ENCODE measurements at places on chromosomes 6 and 20.
A peak's percentile ranks its signal among the peaks of the same experiment; 100 is the strongest.

DNA sequence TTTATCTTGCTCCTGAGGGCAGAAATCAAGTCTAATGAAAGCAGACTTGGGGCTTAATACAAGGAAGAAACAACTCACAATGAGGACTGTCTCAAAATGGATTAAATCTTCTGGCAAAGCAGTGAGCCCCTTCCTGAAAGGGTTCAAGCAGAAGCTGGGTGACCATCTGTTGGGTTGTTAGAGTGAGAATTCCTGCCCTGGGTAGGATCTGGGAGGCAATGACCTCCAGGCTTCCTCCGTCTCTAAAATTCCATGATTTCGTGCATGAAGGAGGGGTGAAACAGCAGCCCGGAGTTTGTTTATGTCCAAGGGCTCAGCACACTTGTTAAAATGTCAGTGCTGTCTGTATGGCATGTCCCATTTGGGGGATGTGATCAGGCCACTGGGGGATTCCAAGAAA is 64.0 kb upstream of the KCNK16 start:
- no peak for DNase-seq

- DNase-seq: no peak
Observed at GRCh38 chr6:167589615-167589940, 237.1 kb upstream of the AFDN start.

- DNase-seq: no peak
Observed at GRCh38 chr6:31383149-31383548, 20.2 kb upstream of the MICA start.

DNA sequence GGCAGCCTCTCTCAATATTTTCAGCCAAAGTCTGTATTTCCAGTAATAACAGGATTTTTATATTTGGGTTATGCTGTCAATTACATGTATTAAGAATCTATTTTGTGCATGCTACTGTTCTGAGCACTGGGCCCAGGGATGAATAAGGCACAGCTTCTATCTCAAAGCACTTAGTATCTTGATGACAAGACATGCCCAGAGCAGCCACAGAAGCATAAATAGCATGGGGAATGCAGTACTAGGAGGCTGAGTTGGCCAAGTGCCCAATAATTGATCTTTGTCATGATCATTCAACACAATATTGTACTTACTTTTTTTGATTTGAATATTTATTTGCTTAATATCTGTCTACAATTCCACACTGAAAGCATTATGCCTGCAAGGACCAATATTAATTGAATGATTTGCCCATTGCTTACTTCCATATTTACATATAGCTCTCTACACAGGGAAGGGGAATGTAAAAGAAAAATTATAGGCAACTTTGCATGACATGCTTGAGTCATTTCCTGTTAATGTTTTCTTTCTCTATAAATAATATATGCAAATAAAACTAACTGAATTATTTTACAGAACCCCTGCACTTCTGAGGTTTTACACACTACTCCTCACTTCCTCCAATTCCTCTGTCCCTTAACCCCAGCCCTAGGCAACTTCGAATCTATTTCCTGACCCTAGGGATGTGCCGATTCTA is 298.9 kb upstream of the BMP2 start:
- no peak for DNase-seq

- no peak for DNase-seq
Observed at GRCh38 chr6:49454787-49455709, 8.0 kb downstream of the MMUT start.

DNA sequence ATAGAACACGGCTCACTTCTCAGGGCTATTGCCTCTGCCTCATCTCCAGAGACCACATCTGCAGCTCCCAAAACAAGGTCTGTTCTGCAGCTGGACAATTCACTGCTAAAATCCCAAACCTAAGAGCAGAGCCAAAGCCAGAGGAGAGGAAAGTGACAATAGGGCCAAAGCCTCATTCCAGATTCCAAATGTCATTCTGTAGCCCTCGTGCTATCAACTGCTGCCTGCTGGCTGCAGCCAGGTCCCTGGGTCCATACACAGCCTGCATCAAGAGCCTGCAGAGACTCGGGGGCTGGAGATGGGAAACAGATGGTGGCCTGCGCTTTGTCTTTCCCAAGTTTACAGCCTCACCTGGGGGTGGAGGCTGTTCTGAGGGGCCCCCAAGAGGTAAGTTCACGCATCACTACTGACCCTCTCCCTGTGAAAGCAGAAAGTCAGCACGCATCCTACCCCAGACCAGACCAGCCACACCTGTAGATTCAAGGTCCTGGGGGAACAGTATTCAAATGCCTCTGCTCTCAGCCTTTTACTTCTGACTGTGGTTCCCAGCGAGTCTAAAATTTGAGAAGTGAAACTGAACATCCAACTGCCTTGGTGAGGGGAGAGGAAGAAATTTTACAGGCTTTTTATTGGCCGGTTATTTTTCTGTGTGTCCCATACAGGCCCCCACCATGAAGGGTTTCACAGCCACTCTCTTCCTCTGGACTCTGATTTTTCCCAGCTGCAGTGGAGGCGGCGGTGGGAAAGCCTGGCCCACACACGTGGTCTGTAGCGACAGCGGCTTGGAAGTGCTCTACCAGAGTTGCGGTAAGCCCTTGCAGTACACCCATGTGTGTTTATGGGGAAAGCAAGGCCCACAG is at the start of gene LY86:
Gene LY86 (plus strand): TSS at position 657 of the 860 bp plus-strand sequence. CDS start 15 bp downstream, at position 672.
- DNase-seq: peak; percentile 27

GRCh38 chr20:45014671-45015415 is 48.5 kb downstream of the STK4 start:
- no peak for DNase-seq

DNA sequence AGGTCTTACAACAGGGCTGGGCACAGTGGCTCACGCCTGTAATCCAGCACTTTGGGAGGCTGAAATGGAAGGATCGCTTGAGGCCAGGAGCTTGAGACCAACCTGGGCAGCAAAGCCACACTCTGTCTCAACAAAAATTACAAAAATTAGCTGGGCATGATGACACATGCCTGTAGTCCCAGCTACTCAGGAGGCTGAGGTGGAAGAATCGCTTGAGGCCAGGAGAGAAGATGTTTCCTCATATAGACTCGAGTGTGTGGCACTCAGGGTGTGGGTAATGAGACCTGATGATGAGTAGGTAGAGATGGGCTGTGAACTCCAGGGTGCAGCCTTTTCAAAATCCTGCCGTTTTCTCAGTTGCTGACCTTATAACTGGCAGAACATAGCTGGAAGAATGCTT is 125.3 kb upstream of the FOXO3 start:
- no peak for DNase-seq

DNA sequence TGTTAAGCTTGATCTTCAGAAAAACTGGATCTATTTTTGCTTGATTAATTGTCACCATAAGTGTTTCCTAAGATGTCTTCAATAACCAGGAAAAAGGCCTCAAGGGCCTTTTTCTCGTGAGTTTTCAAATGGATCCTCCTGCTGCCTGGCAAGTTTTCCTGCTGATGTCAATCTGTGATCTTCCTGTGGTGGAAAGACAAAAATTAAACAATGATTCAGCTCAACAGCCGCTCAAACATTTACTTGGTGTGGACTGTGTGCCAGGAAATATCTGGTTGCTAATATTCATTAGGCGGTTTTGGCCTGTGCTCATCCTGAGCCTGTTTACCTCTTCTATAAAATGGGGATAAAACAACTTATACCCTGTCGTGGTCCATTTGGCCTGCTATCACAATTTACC is 35.4 kb upstream of the SSTR4 start:
- DNase-seq: no peak

- DNase-seq: peak; percentile 42
Observed at GRCh38 chr20:62536871-62537401, 61.1 kb upstream of the GATA5 start.

GRCh38 chr6:66849843-66850242 is 1142.8 kb upstream of the EYS start:
- DNase-seq: no peak

GRCh38 chr6:53815381-53816119 is 20.7 kb downstream of the LRRC1 start:
- no peak for DNase-seq

- no peak for DNase-seq
Observed at GRCh38 chr20:62117658-62118057, 4.6 kb upstream of the LSM14B start.

GRCh38 chr6:49966334-49966733 is 2.4 kb upstream of the DEFB114 start:
- DNase-seq: no peak

- DNase-seq: no peak
Observed at GRCh38 chr6:38088829-38089228, 269.3 kb downstream of the ZFAND3 start.

DNA sequence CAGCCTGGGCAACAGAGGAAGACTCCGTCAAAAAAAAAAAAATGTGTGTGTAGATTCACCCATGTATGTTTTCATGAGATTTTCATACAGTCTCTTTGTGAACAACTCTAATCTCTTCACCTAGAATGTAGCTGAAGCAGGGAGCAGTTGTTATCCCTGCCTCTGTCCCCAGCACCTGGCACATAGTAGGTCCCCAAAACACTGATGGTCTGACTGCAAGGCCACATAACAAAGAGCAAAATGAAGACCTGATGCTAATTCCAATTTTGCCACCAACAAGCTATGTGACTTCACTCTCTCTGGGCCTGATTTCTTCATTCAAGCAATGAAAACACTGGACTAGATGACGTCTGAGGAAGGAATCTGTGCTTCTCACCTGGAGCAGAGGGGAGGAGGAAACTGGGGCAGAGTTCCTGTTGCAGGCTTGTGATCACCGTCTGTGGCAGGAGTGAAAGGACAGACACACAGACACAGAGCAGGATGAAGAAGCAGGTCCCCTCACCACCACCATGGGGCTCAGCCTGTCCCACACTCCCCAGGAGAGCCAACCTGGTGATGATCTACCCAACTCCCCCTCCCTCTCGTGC is 4.6 kb downstream of the SLC44A4 start:
- no peak for DNase-seq

DNA sequence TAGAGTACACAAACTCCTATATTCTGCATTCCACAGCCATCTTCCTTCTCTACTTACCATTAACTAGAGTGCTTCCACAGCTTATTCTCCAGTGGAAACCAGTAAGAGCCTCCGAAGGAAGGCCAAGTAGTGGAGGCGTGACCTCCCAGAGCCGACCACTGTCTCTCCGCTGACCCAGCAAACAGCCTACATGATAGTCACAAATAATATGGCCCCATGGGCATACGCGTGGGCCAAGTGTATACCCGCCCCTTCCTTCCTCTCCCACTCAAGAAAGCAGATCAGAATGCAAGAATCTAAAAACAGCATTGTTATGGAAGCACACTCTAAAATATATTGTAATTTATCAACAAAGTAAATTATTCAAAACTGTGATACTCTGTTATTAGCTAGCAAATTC is 526.6 kb upstream of the JARID2 start:
- no peak for DNase-seq

DNA sequence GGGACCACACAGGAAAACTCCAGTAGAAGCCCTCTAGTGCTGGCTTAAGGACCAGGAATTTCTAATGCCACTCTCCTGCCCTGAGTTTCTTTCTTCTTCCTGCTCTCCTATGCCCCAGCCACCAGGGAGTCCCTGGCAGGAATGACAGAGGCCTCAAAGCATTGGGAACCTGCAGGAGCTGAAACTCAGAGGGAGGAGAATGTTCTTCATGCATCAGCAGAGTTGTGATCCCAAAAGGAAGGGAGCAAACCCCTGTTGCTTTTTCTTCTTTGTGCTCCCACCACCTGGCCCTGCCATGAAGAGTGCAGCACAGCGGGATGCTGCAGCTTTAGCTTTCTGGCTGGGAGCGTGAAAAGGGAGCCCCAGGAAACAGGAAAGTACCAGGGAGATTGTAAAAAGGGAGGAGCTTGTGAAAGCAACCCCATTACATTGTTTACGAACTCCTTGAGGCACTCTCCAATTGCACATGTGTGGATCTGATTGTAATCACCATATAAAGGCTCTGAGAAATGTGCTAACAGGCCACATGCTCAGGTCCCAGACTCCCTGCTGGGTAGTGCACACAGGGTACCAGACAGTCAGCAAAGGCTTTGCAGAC is 34.7 kb upstream of the FKBP1A start:
- no peak for DNase-seq

DNA sequence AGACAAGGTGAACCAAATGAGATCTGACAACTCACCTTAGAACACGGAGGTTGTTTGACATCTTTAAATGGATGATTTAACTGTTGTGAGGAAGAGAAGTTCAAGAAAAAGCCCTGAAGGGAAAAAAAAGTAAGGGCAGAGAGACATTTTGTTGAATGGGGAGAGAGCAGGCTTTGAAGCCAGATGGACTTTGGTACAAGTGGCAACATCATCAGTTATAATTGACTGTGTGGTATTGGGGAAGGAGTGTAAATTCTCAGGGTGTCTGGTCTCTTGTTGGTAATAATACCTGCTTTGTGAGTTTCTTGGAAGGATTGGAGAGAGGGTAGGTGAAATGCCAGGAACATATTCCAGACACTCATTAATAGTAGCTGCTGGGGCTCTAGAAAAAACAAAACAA is 21.6 kb downstream of the OGFRL1 start:
- no peak for DNase-seq

DNA sequence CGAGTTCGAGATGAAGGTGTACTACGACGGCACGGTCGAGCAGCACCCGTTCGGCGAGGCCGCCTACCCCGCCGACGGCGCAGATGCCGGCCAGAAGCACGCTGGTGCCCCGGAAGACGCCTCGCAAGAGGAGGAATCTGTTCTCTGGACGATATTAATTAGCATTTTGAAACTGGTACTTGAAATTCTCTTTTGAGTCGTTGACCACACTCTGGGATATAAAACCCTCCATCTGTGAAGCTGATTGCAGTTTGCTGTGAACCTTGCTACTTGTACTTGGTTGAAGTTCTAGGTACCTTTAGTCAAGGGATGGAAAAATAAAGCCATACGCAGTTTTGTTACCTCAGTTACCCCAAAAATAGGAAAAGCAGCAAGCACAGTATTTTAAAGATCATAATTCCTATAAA is 917 bp downstream of the C6orf120 start:
- no peak for DNase-seq

DNA sequence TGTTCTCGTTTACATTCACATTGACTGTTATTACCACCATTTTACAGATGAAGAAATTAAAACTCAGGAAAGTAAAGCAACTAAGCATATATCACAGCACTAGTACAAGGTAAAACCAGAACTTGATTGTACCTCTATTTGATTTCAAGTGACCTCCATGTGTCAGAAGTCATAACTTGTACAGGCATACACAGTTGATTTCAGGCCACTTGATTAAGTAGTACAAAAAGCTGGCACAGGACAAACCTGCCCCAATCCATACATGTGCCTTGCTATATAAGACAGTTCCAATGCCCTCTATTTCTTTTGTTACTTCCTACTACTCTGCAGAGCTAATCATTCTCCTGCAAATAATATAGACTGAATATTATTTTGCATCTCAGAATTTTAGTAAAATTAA is 58.8 kb upstream of the VGLL2 start:
- DNase-seq: no peak

DNA sequence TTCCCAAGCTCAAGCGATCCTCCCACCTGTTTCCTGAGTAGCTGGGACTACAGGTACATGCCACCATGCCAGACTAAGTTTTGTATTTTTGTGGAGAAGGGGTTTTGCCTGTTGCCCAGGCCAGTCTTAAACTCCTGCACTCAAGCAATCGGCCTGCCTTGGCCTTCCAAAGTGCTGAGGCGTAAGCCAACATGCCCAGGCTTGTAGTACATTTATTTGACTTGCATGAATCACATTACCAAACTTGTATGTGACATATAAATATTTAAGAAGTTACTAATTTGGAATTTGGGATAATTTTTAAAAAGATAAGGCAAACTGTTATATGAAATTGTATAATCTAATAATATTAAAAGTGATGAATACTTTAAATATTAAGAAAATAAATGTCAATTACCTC is 157.6 kb downstream of the MCHR2 start:
- DNase-seq: no peak

- DNase-seq: no peak
Observed at GRCh38 chr6:41659935-41660334, 21.7 kb downstream of the MDFI start.
